LHCN-M2 (cell line): ENCODE measurements at places on chromosomes 16 and 17. TPM values are rescaled to one million over a fixed set of nuclear protein-coding genes. Genes with fewer than 3 reads are reported as not detected.

The RDM1 gene
- total RNA-seq, result 0.77 and 1.8 TPM in 2 replicates

The HNF1B gene
- total RNA-seq, result not detected in 2 replicates

The MMP25 gene
- total RNA-seq, result 0.06 and 0.11 TPM in 2 replicates

The ADAM11 gene
- 0.26 and 0.40 TPM in 2 replicates for total RNA-seq

The ITGA2B gene
- total RNA-seq, result 0.40 TPM in 1 of 2 replicates, not detected in the other

The XPO6 gene
- total RNA-seq, result 117 and 127 TPM in 2 replicates

The SALL1 gene
- total RNA-seq, result not detected in 2 replicates

The C16orf92 gene
- total RNA-seq, result not detected in 2 replicates

The GAS2L2 gene
- total RNA-seq, result not detected in 2 replicates

The ADAP2 gene
- 0.75 TPM in 1 of 2 replicates, not detected in the other for total RNA-seq
